ENCODE measurements at places on chromosomes 13 and 19.

GRCh38 chr19:7869453-7869909 is 4.7 kb downstream of the PRR36 start:
- H3K4me1 ChIP-seq = peaks cover 9% of the 10 kb centered on the region
- no peak overlapping the region for H3K4me3 ChIP-seq
- no peak for DNase-seq

DNA sequence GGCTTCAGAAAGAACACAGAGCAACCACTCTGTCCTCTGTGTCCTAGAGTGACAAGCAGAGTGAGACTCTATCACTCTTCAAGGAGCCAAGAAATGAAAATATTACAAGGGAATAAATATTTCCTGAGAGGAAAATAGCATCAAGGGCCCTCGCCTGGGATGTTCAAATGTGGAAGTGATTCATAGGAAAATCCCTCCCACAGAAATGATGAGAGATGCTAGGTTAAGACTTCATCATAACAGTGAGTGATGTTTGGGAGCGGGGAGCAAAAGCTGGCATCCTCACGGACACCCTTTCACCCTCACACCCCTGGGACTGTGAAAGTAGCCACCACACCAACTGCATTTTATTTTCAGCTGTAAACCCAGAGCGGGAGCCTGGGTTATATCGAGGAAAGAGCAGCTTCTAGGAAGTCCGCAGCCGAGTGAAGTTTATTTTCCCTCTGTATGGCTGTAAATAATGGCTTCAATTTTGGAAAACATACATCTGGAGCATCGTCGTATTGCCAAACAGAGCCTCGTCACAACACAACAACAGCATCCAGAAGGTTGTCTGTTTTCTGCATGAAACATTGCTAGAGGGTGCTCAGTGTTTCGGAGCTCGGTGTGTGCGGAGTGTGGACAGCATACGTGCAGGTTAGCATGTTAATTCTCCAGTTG is 54.8 kb downstream of the DLEU7 start:
- DNase-seq = no peak
- no peaks in the 10 kb centered on the region for H3K36me3 ChIP-seq
- no peak overlapping the region for H3K4me3 ChIP-seq
- H3K27me3 ChIP-seq = peaks cover 4% of the 10 kb centered on the region
- no peak overlapping the region for H3K27ac ChIP-seq

DNA sequence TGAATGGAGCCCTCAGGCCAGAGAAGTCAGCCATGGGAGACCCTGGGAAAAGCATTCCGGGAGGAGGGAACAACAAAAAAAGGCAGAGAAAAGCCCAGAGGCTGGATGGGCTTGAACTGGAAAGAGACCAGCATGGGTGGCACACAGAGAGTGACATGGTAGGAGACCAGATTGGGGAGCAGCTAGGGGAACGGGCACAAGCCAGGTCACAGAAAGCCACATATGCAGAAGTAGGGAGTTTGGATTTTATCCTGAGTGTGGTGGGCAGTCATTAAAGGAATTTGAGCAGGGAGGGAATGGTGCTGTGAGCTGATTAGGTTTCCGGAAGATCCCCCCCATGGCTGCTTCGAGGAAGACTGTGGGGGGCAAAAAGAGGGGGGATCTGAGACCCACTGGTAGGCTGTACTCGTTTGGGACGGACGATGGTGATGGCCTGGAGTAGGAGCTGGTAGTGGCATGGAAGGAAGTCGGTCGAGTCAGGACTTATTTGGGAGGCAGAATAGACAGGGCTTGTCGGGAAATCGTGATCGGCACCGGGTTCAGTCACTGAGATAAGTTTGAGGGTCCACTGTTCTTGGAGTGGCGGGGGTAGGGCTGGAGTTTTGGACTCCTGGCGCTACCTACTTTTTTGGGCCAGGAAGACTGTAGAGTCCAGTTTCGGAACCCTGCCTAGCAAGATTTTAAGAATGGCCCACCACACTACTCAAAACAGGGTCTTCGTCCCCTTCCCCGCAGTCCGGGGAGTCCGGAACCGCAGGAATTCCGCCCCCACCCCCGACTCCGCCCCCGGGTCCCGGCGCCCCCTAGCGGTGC is 949 bp downstream of the SERTAD1 start:
- peak overlapping the region; percentile 91 for H3K4me3 ChIP-seq
- peak overlapping the region; percentile 95 for H3K27ac ChIP-seq
- DNase-seq = no peak
- H3K27me3 ChIP-seq = no peaks in the 10 kb centered on the region

- no peak overlapping the region for H3K27ac ChIP-seq
- H3K4me1 ChIP-seq = peaks cover 14% of the 10 kb centered on the region
- no peak for DNase-seq
Observed at GRCh38 chr13:43307221-43307920, 284.0 kb downstream of the DNAJC15 start.

DNA sequence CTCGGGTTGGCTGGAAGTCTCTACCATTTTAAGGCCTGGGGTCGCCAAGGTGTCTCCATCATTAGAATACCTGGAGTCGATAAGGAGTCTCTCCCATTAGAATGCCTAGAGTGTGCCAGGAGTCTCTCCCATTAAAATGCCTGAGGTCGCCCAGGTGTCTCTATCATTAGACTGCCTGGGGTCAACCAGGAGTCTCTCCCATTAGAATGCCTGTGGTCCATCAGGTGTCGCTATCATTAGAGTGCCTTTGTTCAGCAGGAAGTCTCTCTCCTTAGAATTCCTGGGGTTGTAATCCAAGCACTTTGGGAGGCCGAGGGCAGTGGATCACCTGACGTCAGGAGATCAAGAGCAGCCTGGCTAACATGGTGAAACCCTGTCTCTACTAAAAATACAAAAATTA is 1533.0 kb downstream of the UQCRFS1 start:
- no peak for DNase-seq
- no peak overlapping the region for H3K4me3 ChIP-seq
- no peaks in the 10 kb centered on the region for H3K36me3 ChIP-seq
- H3K27ac ChIP-seq = no peak overlapping the region
- no peaks in the 10 kb centered on the region for H3K4me1 ChIP-seq

DNA sequence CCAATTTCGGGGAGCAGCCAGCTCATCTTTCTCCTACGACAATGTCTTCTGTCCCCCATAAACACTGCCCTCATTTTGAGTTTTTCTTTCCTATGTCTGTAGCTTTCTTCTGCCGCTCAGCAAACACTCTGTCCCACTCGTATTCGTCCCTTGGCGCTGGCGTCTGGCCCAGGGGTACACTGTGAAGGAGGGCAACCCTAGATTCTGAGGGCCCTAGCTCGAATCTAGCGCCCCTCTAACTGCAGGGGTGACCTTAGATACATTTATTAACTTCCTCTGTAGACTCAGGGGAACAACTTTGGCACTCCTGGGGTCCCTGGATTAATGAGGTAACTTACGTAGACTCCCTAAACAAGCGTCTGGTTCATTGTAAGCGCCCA is 677 bp upstream of the LRCH1 start:
- peak overlapping the region; percentile 94 for H3K4me3 ChIP-seq
- no peaks in the 10 kb centered on the region for H3K36me3 ChIP-seq
- DNase-seq = no peak
- peaks cover 15% of the 10 kb centered on the region for H3K4me1 ChIP-seq

DNA sequence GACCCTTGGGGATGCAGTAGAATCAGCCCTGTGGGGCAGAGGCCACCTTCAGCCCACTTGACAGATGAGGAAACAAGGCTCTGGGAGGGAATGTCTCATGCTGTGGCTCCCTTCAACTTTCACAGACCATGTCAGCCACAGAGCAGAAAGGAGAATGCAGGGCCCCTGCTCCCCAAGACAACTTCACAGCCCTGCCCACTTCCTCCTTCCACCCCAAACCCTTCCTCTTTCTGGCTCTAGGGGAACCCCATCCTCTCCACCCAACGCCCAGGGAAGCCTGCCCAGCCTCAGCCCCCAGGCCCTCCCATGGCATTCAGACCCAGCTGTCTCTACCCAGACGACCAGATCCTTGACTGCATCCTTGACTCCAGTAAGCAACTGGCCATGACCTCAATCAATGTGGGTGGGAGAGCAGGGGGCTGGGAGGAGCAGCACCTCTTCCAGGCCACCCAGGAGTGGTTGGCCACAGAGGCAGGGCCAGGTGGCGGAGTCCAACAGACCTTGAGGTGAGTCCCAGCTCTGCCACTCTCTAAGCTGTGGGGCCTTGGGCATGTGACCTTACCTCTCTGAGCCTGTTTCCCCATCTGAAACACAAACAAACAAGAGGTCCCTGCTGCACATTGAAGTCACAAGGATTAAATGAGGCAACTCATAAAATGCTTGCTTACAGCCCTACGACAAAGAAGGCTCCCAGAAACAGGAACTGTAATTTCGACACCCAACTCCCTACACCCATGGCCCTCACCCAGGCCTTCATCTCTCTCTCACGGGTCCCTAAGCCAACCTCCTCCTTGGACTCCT is 15.8 kb downstream of the DEDD2 start:
- H3K27me3 ChIP-seq = no peaks in the 10 kb centered on the region
- H3K27ac ChIP-seq = no peak overlapping the region
- no peaks in the 10 kb centered on the region for H3K4me1 ChIP-seq
- peaks cover 31% of the 10 kb centered on the region for H3K36me3 ChIP-seq
- H3K4me3 ChIP-seq = no peak overlapping the region
- no peak for DNase-seq
